ENCODE measurements at places on chromosomes 12 and 14. TPM values are rescaled to one million over a fixed set of nuclear protein-coding genes. Genes with fewer than 3 reads are reported as not detected.
A peak's percentile ranks its signal among the peaks of the same experiment; 100 is the strongest.

GRCh38 chr12:12387501-12387900 lies 30.6 kb downstream of the BORCS5 start:
- no peak overlapping the region for H3K27ac ChIP-seq
- H3K4me1 ChIP-seq, result peaks cover 11% of the 10 kb centered on the region
- DNase-seq, result no peak
- peaks cover 34% of the 10 kb centered on the region for H3K36me3 ChIP-seq

DNA sequence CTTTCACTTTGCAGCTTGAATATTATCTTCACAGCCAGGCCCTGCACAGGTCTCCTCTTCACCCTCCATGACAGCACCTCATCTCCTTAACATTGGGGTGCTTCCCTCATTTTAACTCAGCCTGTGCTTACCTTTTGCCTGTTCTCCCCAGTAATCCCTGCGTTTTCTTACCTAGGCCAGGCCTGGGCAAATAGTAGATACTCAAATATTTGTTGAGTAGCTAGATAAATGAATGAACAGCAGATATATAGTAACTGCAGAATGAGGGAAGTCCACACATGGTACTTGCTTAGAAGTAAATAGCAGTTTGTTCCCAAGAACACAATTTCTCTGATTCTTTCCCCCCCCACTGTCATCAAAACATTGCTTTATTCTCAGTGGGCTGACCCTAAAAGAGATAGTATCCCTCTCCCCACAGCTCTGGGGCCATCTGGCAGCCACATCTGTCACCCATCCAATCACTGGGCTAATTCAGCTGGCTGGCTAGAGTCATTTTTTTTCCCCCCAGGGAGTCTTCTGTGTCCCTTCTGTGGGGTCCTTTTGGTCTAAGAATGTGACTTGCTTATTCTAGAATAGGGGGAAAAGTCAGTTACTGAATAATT lies 43.2 kb downstream of the APPL2 start:
- no peak for DNase-seq
- peak overlapping the region; percentile 12 for H3K27ac ChIP-seq
- no peaks in the 10 kb centered on the region for H3K4me1 ChIP-seq
- no peak overlapping the region for H3K4me3 ChIP-seq
- H3K36me3 ChIP-seq, result peaks cover 56% of the 10 kb centered on the region
- no peaks in the 10 kb centered on the region for H3K27me3 ChIP-seq

GRCh38 chr12:121637231-121637914 lies 11.0 kb downstream of the ORAI1 start:
- H3K4me3 ChIP-seq, result no peak overlapping the region
- no peaks in the 10 kb centered on the region for H3K27me3 ChIP-seq
- H3K4me1 ChIP-seq, result peaks cover 9% of the 10 kb centered on the region
- no peak overlapping the region for H3K27ac ChIP-seq

DNA sequence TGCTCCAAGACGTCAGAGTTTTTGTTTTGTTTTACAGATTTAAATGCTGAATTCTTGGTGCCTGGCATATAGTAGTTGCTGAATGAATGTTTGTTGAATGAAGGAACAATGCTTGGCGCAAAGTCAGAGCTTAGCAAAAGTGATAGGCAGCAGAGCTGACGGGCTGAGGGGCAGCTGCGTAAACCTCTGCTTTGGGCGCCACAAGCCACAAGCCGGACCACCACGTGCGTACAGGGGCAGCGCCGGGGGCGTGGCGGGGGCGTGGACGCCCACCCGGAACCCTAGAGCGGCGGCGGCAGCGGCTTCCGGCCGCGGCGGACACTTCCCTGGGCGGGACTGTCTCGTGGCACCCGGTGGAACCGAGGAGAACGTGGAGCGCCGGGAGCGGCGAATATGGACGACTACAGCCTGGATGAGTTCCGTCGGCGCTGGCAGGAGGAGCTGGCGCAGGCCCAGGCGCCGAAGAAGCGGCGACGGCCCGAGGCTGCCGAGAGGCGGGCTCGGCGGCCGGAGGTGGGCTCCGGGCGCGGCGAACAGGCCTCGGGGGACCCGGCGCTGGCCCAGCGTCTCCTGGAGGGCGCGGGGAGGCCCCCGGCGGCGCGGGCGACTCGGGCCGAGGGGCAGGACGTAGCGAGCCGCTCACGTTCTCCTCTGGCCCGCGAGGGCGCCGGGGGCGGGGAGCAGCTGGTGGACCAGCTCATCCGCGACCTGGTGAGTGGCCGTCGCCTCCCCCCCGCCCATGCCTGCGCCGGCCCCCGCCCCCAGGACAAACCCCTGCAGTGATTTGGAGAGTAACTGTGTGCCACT lies at the start of gene FBXW8:
Gene FBXW8, plus strand, starts transcription at position 306 of the 807 bp plus-strand sequence. Its CDS starts 88 bp downstream, at position 394.
- H3K4me1 ChIP-seq, result peaks cover 18% of the 10 kb centered on the region
- peak; percentile 85 for DNase-seq
- peaks cover 8% of the 10 kb centered on the region for H3K36me3 ChIP-seq
- H3K4me3 ChIP-seq, result peak within 1 kb of the TSS; percentile 90

DNA sequence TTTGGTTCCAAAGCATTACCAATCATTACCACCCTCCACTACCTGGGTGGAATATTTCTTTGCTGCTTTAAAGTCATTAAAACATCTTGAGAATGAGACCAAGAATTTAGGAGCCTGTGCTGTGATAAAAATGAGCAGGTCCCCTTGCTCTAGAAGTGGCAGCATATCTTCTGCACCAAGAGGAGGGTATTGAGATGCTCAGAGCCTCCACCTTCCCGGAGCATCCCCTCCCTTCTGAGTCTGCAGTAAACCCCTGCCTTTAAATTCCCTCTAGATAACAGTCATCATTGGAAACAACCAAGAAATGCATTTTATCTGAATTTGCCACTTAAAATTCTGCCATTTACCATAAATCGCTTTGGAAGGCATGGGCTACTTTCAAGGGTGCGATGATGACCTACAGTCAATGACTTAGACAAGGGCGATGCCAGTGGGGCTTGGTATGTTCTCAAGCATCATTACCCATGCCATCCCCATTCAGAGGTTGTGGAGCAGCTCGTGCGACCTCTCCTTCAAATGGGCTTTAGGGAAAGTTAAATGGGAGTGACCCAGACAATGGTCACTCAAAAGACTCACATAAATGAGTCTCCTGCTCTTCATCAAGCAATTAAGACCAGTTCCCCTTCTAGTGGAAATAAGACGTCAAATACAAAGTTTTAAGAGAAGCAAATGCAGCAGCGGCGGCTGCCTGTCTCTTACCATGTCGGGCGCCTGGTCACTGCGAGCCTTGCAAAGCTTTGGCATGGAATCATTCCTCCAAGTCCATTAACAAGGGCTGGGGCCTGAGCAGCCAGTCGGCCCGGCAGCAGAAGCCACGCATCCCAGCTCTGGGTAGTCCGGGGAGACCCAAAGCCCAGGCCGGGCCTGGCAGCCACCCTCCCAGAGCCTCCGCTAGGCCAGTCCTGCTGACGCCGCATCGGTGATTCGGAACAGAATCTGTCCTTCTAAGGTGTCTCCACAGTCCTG lies 334.5 kb downstream of the TMEM121 start:
- H3K27ac ChIP-seq, result no peak overlapping the region
- H3K4me1 ChIP-seq, result no peaks in the 10 kb centered on the region
- no peaks in the 10 kb centered on the region for H3K36me3 ChIP-seq
- H3K4me3 ChIP-seq, result no peak overlapping the region
- H3K27me3 ChIP-seq, result no peaks in the 10 kb centered on the region
- peak; percentile 51 for DNase-seq

GRCh38 chr12:9340422-9341259 lies 132.4 kb upstream of the PZP start:
- H3K4me3 ChIP-seq, result no peak overlapping the region
- no peak overlapping the region for H3K27ac ChIP-seq
- no peak for DNase-seq
- no peaks in the 10 kb centered on the region for H3K4me1 ChIP-seq
- H3K27me3 ChIP-seq, result no peaks in the 10 kb centered on the region

- no peak overlapping the region for H3K4me3 ChIP-seq
- no peaks in the 10 kb centered on the region for H3K4me1 ChIP-seq
- H3K27me3 ChIP-seq, result no peaks in the 10 kb centered on the region
- peaks cover 16% of the 10 kb centered on the region for H3K36me3 ChIP-seq
- DNase-seq, result no peak
- no peak overlapping the region for H3K27ac ChIP-seq
Measured at GRCh38 chr12:12440784-12441428, 84.0 kb downstream of the BORCS5 start.

DNA sequence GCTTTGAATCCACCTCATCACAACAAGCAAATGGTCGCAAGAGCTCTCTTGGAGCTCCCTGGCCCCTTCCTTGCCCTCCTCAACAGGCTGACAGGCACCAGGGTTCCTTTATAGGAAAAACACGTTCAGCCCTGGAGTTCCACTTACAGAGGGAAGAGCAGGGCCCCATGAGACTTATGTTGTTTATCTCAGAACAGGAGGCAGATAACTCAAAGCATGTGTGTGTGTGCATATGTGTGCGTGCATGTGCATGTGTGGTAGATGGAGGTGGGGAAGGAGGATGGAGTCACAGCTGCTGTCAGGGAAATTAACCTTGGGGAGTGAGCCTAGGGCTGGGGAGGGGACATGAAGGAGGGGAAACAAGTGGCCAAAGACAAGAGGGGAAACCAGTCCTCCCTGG lies 138.1 kb downstream of the DPF3 start:
- no peak overlapping the region for H3K4me3 ChIP-seq
- no peaks in the 10 kb centered on the region for H3K4me1 ChIP-seq
- no peak for DNase-seq
- H3K27ac ChIP-seq, result no peak overlapping the region
- peaks cover 3% of the 10 kb centered on the region for H3K36me3 ChIP-seq

DNA sequence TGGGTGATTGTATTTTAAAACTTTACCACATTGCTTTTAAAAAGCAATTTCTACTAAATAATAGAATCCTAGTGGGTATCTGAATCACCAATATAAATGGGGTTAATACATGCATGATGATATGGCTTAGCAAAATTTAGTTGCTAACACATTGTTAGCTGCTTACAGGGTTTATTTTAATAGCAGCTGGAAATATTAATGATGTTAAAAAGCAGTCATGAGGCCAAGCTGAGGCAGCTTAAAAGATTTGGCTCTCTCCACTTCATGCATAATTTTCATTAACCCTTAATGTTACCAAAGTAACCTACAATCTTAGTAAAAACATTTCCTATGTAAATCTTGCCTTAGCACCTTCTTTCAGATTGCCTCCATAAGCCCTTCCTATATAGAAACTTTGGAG lies 49.2 kb upstream of the CNOT2 start:
- H3K27me3 ChIP-seq, result no peaks in the 10 kb centered on the region
- H3K27ac ChIP-seq, result no peak overlapping the region
- H3K4me3 ChIP-seq, result no peak overlapping the region

- DNase-seq, result no peak
- H3K4me1 ChIP-seq, result peaks cover 6% of the 10 kb centered on the region
- peak overlapping the region; percentile 85 for H3K4me3 ChIP-seq
Measured at GRCh38 chr12:43836475-43836989, 651 bp downstream of the TMEM117 start.

DNA sequence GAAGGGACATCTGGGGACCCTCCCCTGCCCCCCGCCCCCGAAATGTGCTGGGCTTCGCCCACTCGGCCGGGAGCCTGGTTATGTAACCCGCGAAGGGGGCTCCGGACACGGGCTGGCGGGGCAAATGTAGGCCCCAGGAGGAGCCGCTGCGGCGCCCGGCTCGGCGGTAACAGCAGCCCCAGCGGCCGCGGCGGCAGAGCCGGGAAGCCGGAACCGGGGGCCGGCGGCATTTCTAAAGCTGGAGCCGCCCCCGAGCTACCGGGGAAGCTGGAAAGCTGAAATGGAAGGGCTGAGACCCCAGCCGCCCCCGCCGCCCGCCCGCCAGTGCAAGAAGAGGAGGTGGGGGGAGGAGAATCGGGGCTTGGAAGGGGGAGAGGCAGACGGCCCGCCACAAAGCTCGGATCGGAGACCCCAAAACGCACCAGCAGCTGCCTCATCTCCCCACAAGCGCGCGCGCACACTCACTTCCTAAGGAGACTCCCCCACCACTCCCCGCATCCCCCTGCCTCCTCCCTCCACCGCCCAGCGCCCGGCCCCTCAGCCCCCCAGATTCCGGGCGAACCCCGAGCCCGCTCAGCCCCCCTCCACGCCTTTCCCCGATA lies 1.5 kb downstream of the KDM2B start:
- peaks cover 50% of the 10 kb centered on the region for H3K4me1 ChIP-seq
- H3K4me3 ChIP-seq, result peak overlapping the region; percentile 96
- no peaks in the 10 kb centered on the region for H3K36me3 ChIP-seq
- H3K27ac ChIP-seq, result peak overlapping the region; percentile 85

DNA sequence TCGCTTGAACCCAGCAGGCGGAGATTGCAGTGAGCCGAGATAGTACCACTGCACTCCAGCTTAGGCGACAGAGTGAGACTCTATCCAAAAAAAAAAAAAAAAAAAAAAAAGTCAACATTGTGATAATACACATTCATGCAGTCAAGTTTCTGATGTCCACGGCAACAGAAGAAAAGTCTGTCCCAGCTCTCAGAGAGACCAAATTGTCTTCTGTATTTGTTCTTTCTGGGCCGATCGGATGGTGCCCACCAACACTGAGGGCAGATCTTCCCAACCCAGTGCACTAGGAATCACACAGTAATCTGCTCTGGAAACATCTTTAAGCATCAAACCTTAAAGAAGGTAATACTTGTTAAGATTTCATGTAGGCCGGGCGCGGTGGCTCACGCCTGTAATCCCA lies 31.6 kb downstream of the EAPP start:
- H3K27me3 ChIP-seq, result no peaks in the 10 kb centered on the region
- H3K27ac ChIP-seq, result no peak overlapping the region
- no peak for DNase-seq
- H3K4me1 ChIP-seq, result peaks cover 3% of the 10 kb centered on the region
- no peaks in the 10 kb centered on the region for H3K36me3 ChIP-seq
- no peak overlapping the region for H3K4me3 ChIP-seq

DNA sequence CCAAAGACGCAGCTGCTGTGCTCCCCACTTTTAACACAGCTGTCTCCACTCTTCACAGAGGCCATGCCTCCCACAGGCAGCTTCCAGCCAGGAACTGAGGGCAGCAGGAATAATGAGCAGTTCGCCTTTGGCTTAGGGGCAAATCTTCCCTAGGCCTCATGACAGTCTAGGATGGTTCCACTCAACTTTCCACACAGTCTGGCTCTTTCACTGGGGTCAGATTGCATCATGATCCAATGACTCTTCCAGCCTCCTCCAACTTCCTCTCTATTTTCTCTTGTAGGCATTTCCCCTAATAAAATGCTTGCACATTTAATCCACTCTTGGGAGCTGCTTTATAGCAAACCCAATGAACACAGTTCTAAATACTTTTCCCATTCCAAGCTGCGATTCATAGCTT lies 271.6 kb upstream of the ATP2B1 start:
- H3K27ac ChIP-seq, result no peak overlapping the region
- no peak for DNase-seq

Gene CCDC88C
- total RNA-seq, result 24.4 TPM

Gene SERPINA3
- 7.1 TPM for total RNA-seq

Gene DDN
- 8.8 TPM for total RNA-seq

Gene TEDC1
- 11.9 TPM for total RNA-seq

Data from type B pancreatic cell (in vitro differentiated cells).